Activated gamma-delta T cell treated with Interleukin-2 at 50 U/mL for 16 hours (primary cell): ENCODE measurements at places on chromosomes 5 and 9.

DNA sequence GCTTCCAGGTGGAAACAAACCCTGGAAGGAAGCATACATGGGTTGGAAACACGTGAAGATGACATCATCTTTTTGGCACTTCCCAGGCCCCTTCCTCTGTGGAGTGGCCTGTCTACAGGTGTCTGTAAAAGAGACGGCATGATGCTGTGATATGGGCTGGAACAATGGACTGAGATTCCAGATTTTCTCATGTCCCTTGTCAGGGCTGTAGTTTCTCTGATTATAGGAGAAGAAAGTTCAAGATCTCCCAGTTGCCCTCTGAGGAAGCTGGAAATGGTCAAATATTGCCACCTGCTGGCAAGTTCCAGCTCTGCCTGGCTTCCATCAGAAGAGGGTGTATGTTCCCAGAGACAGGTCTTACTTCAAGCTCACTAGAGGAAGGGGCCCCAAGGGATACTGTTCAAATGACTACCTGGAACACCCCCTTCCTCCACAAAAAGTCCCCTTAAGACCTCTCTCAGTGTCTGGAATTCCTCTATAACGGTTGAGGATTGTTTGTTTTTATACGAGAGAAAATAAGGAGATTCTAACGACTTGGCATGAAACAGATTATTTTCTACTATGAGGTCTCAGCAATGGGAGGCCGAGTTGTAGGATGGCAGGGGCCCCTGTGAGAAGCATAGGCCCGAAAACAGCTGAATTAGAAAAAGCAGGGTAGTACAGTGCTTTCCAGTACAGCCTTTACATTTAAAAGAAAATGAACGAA lies 7.3 kb upstream of the ANXA6 start:
- DNase-seq = peak; percentile 79

DNA sequence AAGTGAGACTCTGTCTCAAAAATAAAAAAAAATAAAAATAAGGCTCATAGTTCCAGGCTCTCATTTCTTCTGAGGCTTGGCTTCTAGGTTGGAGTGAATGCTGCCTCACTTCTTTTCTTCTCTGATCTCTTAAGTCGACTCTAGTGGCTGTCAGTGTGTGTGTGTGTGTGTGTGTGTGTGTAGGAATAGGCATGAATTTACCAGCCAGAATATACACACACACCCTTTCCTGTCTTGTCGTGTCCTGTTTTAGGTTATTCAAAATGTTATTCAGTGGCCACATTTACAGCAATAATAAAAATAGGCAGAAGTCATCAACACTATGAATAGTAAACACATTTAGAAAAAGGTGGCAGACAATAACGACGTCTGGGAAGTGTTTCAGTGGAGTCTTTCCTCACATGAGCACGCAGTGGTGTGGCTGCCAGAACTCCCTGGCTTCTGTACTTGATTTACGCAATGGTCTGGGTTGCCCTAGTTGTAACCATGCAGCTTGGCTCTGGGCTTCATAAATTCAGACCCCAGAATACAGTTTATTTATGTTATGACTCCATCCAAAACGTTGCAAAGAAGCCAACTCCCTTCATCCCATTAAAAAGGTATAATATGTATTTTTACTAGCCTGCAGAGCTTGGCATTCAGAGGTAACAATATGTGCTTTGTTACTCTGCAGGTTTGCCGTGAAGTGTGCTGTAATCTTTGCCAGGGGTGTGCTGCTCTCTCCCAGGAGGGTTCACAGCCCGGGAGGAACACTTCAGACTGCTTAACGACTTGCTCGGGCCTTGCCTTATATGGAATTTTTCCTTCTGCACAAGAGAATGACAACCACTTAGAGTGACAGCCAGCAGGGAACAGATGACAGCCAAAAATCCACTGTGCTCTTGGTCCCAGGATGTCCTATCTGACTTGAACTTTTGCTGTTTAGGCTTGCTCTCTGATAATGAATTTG lies 34.4 kb upstream of the PALM2AKAP2 start:
- no peak for DNase-seq

- no peak for DNase-seq
Measured at GRCh38 chr5:122252319-122252718, 59.7 kb upstream of the SNCAIP start.

GRCh38 chr5:159083548-159084452 lies 15.9 kb downstream of the EBF1 start:
- DNase-seq = no peak

- DNase-seq = peak; percentile 15
Measured at GRCh38 chr5:41869151-41869723, 988 bp downstream of the OXCT1 start.

DNA sequence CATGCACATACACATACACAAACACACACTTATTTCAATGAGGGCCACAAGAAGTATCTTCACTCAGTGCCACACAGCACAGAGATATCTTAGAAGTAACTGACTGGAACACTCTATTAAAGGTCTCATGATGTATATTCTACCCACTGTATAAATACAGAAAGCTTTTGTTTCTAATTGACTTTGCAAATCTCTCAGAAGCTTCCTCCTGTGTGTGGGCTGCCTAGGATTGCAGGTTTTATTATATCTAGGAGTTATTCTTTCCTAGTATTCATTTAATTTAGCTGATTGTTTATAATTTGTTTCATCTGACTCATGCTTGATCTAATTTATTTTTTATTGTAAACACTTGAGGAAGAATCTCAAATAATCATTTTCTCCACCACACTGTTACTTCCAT lies 262.4 kb upstream of the ACTBL2 start:
- no peak for DNase-seq

- DNase-seq = no peak
Measured at GRCh38 chr9:127522727-127523126, 71.4 kb downstream of the LRSAM1 start.
